ENCODE measurements at places on chromosomes 3 and 15.

DNA sequence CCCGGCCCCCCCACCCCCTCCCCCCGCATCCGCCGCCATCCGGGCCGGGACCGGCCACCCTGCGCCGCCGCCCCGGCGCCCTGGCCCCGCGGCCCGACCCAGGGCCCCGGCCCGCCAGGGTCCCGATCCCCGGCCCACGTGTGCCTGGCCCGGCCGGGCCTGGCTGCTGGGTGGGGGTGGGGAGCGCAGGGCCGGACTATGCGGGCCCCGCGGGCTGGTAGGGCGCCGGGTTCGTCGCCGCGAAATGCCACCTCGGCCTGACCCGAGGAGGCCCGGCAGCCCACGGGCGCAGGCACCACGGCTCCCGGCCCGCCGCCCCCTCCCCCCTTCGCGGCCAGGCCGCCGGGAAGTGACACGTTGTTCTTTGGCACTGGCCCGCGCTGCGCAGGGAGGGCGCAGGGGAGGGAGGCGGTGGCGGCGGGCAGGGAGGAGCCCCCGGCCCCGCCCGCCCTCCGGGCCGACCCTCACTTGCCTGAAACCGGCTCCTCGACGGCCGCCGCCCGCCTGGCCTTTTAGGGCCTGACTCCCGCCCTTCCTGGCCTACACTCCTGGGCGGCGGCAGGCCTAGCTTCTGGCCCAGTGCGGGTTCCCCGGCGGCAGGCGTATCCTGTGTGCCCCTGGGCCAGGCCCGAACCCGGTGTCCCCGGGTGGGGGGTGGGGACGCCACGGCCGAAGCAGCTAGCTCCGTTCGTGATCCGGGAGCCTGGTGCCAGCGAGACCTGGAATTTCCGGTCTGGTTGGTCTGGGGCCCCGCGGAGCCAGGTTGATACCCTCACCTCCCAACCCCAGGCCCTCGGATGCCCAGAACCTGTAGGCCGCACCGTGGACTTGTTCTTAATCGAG lies 515 bp downstream of the EIF4G1 start:
- DNase-seq, result peak; percentile 86

- peak; percentile 9 for DNase-seq
These were observed 247.2 kb downstream of the ZIC4 start for GRCh38 chr3:147159141-147159540.

GRCh38 chr15:70297465-70298058 lies 199.8 kb upstream of the TLE3 start:
- no peak for DNase-seq

- DNase-seq, result no peak
These were observed 36.7 kb downstream of the SYN2 start for GRCh38 chr3:12040902-12041301.

- DNase-seq, result no peak
These were observed 4.9 kb upstream of the MST1R start for GRCh38 chr3:49908373-49909199.

DNA sequence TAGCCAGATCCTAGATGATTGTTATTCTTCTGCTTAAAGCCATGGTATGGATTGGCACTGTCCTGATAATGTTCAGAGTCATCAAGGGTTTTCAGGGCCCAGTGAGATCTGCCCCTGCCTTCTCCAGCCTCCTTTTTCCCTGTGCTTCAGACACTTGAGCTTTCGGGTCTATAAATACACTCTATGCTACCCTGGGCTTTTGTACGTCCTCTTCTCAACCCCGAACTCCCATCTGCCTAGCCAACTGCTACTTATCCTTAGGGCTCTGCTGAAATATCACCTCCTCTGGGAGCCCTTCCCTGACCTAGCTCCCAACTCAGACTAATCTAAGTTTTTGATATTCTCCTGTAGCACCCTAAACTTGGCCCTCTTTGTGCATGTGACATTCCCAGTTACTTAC lies 115.3 kb downstream of the OPA1 start:
- no peak for DNase-seq

DNA sequence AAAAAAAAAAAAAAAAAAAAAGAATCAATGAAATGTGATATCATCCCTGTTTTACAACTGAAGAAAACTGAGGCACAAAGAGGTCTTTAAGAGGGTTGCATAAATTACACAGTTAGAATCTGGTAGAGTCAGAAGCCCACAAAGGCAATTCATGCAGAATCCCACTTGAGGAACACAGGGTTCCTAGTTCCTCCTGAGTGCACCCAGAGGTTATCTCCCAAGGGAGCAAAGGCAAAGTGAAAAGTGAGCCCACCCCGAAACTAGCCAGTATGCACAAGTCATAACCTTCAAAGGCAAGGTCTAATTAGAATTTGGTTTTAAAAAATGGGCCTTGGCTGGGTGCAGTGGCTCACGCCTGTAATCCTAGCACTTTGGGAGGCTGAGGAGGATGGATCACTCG lies 37.8 kb downstream of the AP3S2 start:
- DNase-seq, result no peak

DNA sequence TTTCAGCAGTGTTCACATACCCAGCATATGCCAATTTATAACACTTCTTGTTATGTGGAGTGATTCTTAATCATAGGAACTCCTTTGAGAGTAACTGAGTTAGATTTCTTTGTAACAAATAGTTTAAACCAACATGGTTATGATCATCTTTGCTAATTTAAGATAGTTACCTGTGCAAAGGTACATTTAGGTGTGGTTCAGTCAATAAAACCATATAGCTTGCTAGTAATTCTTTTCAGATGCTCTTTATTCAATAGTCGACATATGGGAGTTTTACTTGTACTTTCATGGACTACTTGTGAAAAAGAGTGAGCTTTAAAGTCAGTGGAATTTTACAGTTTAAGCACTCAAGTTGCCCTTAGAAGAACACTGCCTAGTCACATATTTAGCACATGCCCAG lies 5.2 kb downstream of the DNAJC13 start:
- DNase-seq, result no peak

- DNase-seq, result no peak
These were observed 195.9 kb downstream of the SLCO3A1 start for GRCh38 chr15:92049290-92049989.

DNA sequence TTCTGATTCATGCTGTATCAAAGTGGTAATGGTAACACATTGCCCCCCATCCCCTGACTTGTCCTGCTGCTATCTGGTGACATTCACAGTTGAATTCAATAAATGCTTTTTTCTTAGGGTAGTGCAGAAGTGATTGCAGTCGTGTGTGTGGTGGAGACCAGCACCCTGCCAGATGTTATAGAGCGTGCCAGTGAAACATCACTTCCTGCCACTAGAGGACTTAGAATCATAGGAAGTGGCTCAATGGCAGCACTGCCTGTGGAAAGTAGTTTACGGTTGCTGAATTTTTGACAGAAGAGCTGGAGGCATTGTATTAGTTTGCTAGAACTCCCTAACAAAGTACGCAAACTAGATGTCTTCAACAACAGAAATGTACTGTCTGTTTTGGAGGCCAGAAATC lies 37.4 kb upstream of the P2RY12 start:
- no peak for DNase-seq

DNA sequence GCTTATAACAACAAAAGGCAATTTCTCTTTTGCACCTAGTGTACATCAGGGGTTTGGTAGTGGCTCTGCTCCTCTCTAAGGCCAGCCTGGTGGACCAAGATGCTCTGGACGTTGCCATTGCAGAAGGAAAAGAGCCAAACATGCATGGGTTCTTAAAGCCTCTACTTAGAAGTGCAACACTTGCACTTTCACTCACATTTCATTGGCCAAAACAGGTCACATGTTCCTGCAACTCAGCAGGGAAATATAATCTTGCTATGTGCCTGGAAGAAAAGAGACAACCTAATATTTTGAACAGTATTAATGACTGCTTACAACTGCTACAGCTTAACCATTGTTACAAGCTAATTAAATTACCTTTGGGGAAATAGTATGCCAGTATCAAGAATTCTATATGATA lies 182.9 kb downstream of the IL5RA start:
- no peak for DNase-seq

DNA sequence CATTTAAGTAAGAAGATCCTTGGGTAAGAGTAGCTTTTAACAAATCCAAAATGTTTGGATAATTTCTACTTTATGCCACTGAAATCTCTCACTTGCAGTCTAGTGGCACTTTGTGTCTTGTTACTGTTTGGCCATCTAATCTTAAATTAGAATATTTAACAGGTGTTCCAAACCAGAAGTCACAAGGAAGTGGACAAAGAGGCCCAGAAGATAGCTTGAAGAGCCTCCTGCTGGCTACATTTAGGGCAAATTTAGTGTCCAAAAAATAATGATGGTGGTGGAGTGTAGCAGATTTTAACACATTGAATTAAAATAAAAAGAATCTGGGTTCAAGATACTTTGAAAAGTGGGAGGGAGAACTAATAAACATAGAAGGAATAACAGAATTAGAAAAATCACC lies 172.2 kb downstream of the GHSR start:
- DNase-seq, result no peak

GRCh38 chr15:79376383-79376782 lies 55.8 kb upstream of the MINAR1 start:
- no peak for DNase-seq

- DNase-seq, result no peak
These were observed 17.0 kb downstream of the PIK3CB start for GRCh38 chr3:138817695-138818094.

- DNase-seq, result peak; percentile 25
These were observed 65.8 kb downstream of the SMARCC1 start for GRCh38 chr3:47715928-47716327.

GRCh38 chr15:74709011-74709410 lies 13.2 kb upstream of the EDC3 start:
- DNase-seq, result peak; percentile 15

GRCh38 chr15:91849749-91850161 lies 3.8 kb upstream of the SLCO3A1 start:
- peak; percentile 62 for DNase-seq

DNA sequence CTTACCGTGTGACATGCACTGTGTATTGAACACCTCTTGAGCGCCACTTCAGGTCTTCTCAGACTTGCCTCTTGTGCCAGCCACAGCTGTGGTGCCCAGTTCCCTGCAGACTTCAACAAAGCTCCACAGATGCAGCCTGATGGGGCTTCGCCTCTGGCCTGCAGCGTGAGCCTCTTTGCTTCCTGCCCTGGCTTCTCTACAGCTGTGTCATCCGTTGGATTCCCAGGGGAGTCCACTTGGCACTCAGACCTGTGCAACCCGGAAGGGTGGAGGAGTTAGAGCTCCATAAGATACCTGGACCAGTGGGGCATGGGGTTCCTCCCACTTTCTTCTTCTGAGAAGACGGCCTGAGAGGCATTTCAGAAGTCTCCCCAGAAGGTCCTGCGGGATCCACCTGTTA lies 57.7 kb upstream of the BNIP2 start:
- DNase-seq, result no peak

GRCh38 chr3:34212656-34213055 lies 414.2 kb downstream of the PDCD6IP start:
- DNase-seq, result peak; percentile 63

GRCh38 chr3:45775571-45776300 lies 20.6 kb downstream of the SLC6A20 start:
- DNase-seq, result no peak

GRCh38 chr3:65436580-65436979 lies 602.1 kb downstream of the MAGI1 start:
- no peak for DNase-seq

GRCh38 chr3:98032904-98033303 lies 2.2 kb downstream of the GABRR3 start:
- no peak for DNase-seq

- DNase-seq, result no peak
These were observed 39.0 kb downstream of the IFT57 start for GRCh38 chr3:108183181-108183580.

DNA sequence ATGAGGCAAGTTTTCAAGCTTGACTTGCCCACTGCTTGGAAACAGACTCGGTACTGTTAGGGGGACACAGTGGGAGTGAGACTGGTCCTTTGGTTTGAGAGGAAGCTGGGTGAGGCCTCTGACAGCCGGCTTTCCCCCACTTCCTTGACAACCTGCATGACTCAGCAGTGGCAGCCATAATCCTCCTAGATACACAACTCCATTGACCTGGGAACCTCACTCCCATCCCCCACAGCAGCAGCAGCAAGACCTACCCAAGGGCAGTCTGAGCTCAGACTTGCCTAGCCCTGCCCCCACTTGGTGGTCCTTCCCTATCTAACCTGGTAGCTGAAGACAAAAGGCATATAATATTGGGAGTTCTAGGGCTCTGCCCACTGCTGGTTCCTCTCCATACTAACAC lies 1043.5 kb upstream of the ALCAM start:
- DNase-seq, result no peak

DNA sequence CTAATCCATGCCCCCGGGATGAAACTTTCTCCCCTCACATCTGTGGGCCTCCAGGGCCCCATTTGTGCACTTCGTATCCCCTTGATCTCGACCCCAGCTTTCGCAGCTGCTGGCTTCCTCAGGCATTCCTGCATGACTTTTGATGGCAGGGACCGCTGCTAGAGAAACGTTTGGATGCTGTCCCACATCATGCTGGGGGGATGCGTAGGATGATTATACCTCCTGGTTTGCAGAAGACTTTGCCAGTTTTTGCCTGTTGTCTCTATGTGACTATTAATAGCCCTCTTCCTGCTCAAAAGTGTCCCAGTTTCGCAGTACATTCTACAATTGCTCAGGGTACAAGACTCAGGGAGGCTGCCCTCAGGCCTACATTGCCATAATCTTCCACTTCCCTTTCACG lies 10.4 kb upstream of the KCNAB1 start:
- DNase-seq, result no peak

DNA sequence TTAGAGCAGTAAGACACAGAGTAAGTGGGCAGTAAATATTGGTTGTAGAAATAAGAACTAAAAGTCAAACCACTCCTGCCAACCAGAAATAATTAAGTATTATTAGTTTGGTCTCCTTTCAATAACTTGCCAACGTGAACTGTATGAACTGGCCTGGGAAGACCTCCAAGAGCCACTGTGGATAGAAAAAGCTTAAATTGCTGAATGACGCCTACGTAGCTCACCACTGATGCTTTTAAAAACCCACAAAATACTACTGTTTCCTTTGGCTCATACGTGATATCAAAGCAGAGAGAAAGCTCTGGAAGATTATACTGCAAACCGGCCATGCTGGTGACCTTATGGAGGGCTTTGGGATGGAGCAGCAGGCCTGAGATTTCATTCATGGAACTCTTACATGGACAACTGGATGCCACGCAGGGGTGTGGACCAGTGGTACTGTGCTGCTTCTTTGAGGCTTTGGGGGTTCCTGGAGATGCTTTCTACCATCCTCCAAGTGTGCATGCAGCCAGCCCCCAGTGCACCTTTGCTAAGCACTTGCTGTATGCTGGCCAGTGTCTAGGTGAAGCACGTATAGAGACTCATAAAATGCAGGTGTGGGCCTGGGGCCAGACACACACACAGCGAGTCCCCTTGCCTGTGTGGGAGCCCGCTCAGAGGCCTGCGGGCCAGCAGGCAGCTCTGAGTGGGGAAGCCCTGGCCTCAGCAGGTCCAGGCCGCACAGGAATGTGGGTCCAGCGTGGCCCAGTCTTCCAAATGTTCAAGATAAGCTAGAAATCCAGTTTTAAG lies 66.8 kb downstream of the ABTB1 start:
- DNase-seq, result peak; percentile 45

- DNase-seq, result no peak
These were observed 505.6 kb downstream of the LPP start for GRCh38 chr3:188659449-188660090.

GRCh38 chr3:62774221-62774620 lies 101.0 kb downstream of the CADPS start:
- no peak for DNase-seq
